ENCODE measurements at places on chromosomes 5 and 9. TPM values are rescaled to one million over a fixed set of nuclear protein-coding genes. Genes with fewer than 3 reads are reported as not detected.

DNA sequence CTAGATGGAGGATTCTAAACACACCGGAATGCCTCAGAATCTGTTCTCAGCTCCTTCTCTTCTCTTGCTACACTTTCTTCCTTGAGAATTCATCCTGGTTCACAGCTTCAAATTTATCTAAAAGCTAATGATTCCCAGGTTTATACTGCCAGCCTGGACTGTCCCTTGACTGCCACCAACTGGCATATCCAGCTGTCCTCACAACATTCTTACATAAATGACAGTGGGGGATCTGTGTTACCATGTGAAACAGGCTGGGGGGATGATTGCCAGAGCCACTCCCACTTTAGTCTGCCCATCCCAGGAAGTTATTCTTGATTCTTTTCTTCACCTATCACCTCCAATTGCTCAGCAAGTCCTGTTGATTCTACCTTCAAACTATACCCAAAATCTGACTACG is 27.2 kb upstream of the ZFR start:
- H3K4me3 ChIP-seq, result no peak overlapping the region
- no peak overlapping the region for H3K27ac ChIP-seq
- H3K27me3 ChIP-seq, result no peaks in the 10 kb centered on the region

DNA sequence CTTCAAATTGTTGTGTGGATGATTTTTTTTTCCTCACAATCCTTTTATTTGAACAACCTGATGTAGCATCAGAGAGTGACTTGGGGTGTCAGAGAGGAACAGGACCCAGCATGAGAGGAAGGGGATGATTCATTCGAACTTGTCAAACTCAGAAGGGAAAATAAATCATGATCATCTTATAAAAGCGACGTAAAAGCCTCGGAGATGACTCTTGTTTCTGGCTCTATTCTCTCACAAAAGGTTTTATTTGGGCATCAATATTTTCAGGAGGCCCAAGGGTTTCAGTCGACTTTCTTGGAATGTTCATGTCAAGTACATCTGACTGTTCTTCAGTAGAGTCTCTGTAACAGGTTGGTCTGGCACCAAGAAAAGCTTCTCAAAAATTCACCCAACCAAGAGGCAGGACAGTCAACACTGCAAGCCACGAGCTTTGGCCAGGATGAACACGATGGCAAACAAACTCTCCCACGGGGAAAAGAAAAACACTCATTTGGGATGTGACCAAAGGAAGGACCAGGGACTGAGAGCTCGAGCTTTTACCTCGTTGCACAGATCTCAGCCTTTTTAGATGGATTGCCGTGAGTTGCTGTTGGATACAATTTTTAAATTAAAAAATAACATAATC is 55.1 kb downstream of the ANKH start:
- H3K4me3 ChIP-seq, result no peak overlapping the region
- H3K4me1 ChIP-seq, result peaks cover 59% of the 10 kb centered on the region
- H3K27me3 ChIP-seq, result no peaks in the 10 kb centered on the region
- peak overlapping the region; percentile 64 for H3K27ac ChIP-seq
- H3K36me3 ChIP-seq, result peaks cover 2% of the 10 kb centered on the region

GRCh38 chr5:143143973-143144372 is 259.5 kb downstream of the NR3C1 start:
- DNase-seq, result no peak
- peaks cover 66% of the 10 kb centered on the region for H3K4me1 ChIP-seq
- no peak overlapping the region for H3K4me3 ChIP-seq

- no peaks in the 10 kb centered on the region for H3K36me3 ChIP-seq
- H3K4me3 ChIP-seq, result peak overlapping the region; percentile 45
- H3K27ac ChIP-seq, result peak overlapping the region; percentile 86
These were observed 43.3 kb upstream of the ZNF622 start for GRCh38 chr5:16508730-16509531.

- peaks cover 2% of the 10 kb centered on the region for H3K27me3 ChIP-seq
- no peak for DNase-seq
- H3K36me3 ChIP-seq, result peaks cover 15% of the 10 kb centered on the region
- H3K4me3 ChIP-seq, result no peak overlapping the region
- no peak overlapping the region for H3K27ac ChIP-seq
These were observed 235.4 kb upstream of the TAS2R1 start for GRCh38 chr5:9865574-9865973.

DNA sequence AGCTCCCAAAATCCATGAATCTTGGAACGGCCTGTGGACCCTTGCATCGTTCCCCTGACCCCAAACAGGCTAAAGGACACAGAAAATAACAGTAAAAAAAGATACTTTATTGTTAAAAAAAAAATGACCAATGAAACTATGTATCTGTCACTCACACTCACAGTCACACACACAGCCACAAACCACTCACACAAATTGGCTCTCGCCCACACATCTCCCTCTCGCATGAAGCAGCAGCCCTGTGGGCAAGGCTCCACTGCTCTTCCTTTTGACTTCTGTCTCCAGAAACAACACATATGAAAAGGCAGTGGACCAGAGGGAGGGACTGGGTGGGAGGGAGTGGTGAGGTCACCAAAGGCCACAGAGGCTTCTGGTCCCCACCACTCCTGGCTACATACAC is 56.6 kb downstream of the SLC36A1 start:
- DNase-seq, result no peak
- no peaks in the 10 kb centered on the region for H3K27me3 ChIP-seq
- peaks cover 5% of the 10 kb centered on the region for H3K4me1 ChIP-seq
- H3K36me3 ChIP-seq, result no peaks in the 10 kb centered on the region

- H3K36me3 ChIP-seq, result no peaks in the 10 kb centered on the region
- no peaks in the 10 kb centered on the region for H3K4me1 ChIP-seq
- no peak for DNase-seq
- H3K27me3 ChIP-seq, result peaks cover 10% of the 10 kb centered on the region
- H3K27ac ChIP-seq, result no peak overlapping the region
These were observed 83.8 kb upstream of the NMUR2 start for GRCh38 chr5:152488869-152489268.

MAP1B gene
- total RNA-seq, result 316 TPM

PRDM9 gene
- not detected for total RNA-seq

PCDHB16 gene
- total RNA-seq, result 5.9 TPM

Data from chondrocyte (in vitro differentiated cells).